ENCODE measurements at places on chromosomes 2 and 18.

DNA sequence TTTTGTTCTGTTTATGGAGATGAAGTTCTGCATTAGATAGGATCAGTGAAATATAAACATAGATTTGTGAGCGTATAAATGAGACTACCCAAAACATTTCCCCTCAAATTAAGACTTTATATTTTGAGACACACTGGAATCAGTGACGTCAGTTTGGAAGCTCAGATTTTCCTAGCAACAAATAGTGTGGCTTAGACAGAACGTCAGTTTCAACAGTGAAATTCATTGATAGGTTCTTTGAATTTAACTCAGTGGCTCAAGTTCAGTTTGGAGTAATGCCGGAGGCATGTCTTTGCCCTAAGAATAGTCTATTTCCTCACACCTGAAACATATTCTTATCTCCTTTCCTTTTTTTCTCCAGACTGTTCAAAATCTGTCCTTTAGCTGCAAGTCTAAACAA, 113.6 kb upstream of the ARHGAP15 start:
- no peak for DNase-seq

GRCh38 chr2:64276417-64277095, 132.3 kb upstream of the PELI1 start:
- no peak for DNase-seq

GRCh38 chr2:38438133-38438882, 61.2 kb upstream of the ATL2 start:
- DNase-seq, result no peak

DNA sequence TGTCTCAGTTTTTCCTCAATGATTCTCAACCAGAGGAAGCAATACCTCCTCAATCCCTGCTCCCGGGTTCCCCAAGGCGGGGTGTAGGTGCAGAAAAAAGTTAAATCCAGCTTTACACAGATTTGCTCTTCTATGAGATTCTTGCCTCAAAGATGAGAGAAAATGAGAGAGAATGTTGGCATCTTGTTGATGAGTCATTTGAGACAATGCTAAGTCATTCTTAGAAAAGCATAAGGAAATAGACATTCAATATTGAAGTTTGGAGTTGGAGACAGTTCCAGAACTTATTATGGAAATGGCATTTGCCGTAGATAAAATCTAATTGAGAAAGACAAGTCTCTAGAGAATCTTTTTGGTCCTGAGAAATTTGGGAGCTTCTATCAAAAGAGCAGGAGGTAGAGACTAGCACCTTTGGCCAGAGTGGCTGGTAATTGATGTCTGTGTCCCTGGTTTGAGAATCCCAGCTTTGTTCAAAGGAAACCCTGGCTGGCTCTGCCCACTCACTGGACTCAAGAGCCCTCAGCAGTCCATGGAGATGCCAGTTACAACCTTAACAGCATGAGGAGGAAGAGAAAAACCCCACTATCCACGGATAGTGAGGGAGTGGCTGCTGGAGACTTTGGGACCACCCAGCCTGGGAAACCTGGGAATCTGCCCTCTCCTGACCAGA, 181.2 kb downstream of the FAM124B start:
- DNase-seq, result no peak

DNA sequence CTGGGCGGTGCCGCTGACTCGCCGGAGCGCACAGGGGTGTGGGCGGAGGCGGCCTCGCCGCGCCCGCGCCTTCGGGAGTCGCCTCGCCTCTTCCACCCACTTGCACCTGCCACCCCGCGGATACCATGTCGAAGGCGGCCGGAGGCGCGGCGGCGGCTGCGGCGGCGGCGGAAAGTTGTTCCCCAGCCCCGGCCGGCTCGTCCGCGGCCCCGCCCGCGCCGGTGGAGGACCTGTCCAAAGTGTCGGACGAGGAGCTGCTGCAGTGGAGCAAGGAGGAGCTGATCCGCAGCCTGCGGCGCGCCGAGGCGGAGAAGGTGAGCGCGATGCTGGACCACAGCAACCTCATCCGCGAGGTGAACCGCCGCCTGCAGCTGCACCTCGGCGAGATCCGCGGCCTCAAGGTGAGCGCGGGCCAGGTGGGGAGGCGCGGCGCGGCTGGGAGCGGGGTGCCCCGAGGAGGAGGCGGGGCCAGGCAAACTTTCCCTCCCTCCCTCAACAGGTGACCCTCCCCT, 766 bp downstream of the CCDC85A start:
- DNase-seq, result no peak

DNA sequence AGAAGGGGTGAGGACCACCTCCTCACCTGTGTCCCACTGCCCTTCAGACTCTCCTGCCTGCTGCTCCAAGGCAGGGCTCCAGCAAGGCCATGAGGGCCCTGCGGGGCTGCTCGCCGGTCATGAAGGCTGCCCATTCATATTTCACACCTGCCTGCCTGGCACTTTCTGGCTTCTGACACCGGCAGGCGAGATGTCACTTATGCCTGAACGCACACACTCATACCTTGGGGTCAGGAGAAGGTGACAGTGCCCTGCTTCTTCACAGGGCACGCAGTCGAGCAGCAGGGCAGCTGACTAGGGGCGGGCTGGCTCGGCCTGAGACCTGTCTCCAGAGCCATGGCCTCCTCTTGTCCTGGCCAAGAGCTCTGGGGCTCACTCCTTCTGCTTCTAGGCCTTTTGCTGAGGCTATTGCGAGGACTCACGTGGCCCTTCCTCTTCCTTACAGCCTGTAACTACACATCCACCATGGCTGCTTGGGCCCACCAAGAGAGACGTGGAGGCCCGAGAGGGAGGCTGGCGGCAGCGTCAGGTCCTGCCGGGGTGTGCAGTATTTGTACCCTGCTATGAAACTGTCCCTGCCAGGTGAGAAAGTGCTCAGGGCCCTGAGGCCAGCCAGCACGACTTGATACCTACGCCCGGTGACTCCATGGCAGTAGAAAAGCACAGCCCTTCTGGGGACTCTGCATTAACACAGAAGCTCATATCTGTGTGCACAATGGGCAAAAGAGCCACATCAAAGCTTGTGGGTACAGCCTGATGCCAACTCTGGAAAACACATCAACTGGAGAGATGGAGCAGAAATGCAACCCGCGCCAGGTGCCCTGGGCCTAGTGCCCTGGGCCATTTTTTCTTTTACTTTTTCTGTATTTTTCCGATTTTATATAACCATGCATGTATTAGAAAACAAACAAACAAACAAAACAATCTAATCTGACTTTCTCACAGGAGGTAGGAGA, 30.6 kb downstream of the HS6ST1 start:
- no peak for DNase-seq

DNA sequence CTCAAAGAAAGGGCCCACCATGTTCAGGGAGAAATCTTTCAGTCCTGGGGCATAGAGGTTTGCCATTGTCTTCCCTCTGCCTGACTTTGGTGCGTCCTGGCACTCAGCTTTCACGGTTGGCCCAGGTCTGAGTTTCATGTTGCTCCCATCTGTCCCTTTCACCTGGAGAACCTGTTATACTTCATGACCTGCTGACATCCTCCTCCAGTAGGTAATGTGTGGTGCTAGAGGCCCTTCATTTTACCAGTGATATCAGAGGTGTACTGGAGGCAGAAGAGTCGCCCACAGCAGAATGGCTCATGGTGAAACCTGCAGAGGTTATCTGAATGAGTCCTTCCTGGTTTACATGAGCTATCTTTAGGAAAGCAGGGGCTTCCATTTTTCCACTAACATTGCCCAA, 128.8 kb upstream of the DLX2 start:
- DNase-seq, result no peak

- DNase-seq, result no peak
Measured at GRCh38 chr18:28439870-28440269, 262.9 kb upstream of the CDH2 start.

DNA sequence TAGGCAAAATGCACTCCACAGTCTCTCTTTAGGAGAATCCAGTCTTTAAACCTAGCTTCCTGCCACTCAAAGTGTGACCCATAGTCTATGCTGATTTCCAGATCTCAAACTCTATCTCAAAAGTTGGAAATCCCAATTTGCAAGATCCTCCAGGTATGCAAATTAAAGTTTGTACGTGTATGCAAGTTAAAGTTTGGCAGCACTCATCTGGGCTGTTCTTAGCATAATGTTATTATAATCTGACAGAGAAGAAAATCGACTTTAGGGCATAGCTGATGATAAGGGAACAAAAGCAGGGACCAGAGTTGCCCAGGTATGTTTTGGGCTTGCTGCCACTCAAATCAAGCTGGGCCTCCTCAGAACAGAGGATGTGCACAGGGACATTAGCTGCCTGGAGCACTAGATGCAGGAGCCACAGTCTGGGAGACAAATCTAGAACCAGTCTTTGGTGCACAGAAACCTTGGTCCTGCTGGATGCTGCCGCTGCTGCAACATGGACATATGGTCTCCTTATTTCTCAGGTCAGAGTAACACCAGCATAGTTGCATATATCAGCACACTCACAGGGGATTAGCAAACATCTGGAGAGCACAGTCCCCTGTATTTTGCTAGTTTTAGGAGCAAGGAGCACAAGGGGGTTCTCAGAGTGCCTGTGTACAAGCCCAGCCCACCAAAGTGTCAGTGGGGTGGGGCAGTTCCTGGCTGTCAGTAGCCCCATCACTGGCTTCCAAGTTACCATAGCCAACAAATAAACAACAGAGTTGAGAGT, 242.6 kb downstream of the TTC32 start:
- DNase-seq, result no peak

DNA sequence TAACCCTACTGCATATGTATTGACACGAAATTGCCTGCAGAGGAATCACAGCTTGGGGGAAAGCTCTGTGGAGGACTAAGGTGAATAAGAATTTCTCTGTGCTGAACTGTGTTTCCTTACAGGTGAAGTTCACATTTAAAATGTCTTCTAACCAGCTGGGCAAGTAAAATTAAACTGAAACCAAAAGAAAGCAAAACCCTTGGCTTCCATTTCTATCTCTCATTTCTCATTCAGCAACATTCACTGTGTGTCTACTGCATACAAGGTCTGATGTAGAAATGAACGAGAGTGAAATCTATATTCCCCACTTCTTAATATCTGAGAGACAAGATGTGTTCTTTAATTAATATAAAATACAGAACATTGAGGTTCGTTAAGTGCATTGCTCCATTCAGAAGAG, 397.3 kb downstream of the SOX11 start:
- no peak for DNase-seq

GRCh38 chr2:226849349-226849748, 13.5 kb downstream of the RHBDD1 start:
- no peak for DNase-seq

GRCh38 chr18:44968336-44968735, 287.6 kb downstream of the SETBP1 start:
- no peak for DNase-seq

GRCh38 chr2:33021542-33022227, 74.9 kb downstream of the LTBP1 start:
- DNase-seq, result no peak

GRCh38 chr2:240959941-240960308, 38.5 kb upstream of the SNED1 start:
- no peak for DNase-seq

DNA sequence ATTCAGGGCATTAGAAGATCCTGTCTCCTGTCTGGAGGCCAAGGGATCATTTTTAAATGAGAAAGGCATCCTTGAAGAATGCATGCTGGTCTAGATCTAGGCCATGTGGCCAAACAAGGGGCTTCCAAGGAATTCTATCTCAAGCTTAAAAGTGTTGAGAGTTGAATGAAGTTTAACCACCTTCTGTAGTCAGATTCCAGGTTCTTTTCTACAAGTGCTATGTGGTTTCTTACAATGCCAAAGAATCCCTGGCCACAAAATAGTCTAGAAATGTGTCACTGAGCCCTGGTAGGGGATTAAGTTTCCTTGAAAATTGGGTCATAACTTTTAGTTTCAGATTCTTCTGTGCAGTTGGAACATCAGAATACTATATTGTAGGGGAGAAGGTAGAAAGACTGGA, 640.7 kb upstream of the ACVR2A start:
- DNase-seq, result no peak

- no peak for DNase-seq
Measured at GRCh38 chr2:223996391-223996790, 39.1 kb downstream of the MRPL44 start.

- no peak for DNase-seq
Measured at GRCh38 chr2:219293736-219294231, 14.6 kb downstream of the DNAJB2 start.

- DNase-seq, result no peak
Measured at GRCh38 chr18:78601349-78601748, 378.3 kb upstream of the SALL3 start.

GRCh38 chr2:66851449-66851872, 416.5 kb downstream of the MEIS1 start:
- DNase-seq, result no peak

GRCh38 chr2:9100080-9100876, 96.8 kb upstream of the MBOAT2 start:
- DNase-seq, result peak; percentile 23

- no peak for DNase-seq
Measured at GRCh38 chr2:134852518-134852917, 14.1 kb downstream of the ACMSD start.

DNA sequence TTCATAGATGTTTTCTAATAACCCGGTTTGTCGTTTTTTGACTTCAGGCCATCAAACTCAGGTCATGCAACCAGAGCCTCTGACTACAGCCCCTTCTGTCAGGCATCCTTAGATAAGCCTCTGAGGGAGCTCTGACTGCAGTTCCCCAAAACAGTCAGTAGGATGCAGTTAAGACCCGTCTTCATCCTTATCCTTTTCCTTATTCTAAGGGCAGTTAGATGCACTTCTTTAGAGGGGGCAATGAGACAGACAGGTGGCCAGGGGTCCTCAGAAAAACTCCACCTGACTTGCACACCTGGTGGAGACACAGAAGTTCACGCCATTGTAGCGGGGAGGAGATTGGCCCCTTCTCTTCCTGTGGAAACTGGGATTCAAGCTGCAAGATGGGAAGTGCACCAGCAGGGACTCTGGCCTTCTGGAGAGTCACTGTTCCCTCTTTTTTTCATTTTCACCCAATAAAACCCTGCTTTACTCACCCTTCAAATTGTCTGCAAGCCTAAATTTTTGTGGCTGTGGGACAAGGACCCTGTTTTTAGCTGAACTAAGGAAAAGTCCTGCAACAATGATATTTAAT, 104.8 kb upstream of the TFPI start:
- no peak for DNase-seq

DNA sequence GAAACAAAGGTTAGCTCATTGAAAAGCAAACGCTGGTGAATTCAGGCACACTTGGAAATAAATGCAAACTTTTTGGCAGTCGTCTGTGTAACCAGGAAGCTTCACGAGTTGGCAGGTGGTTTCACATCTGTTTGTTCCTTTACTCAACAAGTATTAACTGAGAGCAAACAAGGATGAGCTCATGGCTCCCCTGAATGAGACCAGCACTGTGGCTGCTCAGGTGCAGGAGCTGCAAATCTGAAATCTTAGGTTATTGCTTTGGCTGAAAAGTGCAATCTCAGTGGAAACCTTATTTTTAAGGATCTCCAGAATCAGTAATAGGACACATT, 46.3 kb downstream of the SH3RF3 start:
- DNase-seq, result no peak

GRCh38 chr2:130807659-130808385, 28.9 kb upstream of the ARHGEF4 start:
- no peak for DNase-seq

GRCh38 chr2:160087854-160088745, 25.7 kb upstream of the PLA2R1 start:
- no peak for DNase-seq

Measured in GM18507 (cell line).